AG09309 (cell line): ENCODE measurements at places on chromosomes 2 and 18.

GRCh38 chr2:170747921-170748320, 22.3 kb upstream of the ERICH2 start:
- DNase-seq = no peak

- DNase-seq = no peak
Observed at GRCh38 chr18:13054336-13054735, 63.2 kb downstream of the CEP192 start.

GRCh38 chr2:48279344-48280090, 250.4 kb upstream of the STON1 start:
- no peak for DNase-seq

DNA sequence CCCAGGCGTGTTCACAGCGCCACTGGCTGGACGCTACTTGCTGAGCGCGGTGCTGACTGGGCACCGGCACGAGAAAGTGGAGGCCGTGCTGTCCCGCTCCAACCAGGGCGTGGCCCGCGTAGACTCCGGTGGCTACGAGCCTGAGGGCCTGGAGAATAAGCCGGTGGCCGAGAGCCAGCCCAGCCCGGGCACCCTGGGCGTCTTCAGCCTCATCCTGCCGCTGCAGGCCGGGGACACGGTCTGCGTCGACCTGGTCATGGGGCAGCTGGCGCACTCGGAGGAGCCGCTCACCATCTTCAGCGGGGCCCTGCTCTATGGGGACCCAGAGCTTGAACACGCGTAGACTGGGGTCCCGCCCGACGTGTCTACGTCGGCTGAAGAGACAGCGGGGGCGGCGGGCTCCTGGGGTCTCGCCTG, 891 bp upstream of the KHK start:
- no peak for DNase-seq

- no peak for DNase-seq
Observed at GRCh38 chr2:208491641-208492040, 85.0 kb downstream of the PTH2R start.

DNA sequence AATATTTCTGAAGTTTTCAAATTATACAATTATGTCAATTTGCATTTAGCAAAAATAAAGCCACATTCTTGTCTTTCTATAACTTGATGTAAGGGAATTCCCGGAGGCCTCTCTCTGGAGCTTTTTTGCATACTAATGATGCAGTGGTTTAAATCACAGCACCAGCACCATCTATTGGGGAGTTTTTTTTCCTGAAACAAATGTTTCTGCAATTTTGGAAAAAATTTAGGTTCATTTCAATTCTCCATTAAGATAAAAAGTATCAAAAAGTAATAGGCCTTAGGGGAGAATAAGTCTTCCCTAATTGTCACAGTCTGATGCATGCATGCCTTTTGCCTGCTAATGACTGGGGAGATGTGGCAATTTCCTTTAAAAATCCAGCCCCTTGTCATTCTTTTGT, 13.5 kb downstream of the CBLN2 start:
- no peak for DNase-seq

- DNase-seq = no peak
Observed at GRCh38 chr18:420661-421246, 79.7 kb downstream of the COLEC12 start.

DNA sequence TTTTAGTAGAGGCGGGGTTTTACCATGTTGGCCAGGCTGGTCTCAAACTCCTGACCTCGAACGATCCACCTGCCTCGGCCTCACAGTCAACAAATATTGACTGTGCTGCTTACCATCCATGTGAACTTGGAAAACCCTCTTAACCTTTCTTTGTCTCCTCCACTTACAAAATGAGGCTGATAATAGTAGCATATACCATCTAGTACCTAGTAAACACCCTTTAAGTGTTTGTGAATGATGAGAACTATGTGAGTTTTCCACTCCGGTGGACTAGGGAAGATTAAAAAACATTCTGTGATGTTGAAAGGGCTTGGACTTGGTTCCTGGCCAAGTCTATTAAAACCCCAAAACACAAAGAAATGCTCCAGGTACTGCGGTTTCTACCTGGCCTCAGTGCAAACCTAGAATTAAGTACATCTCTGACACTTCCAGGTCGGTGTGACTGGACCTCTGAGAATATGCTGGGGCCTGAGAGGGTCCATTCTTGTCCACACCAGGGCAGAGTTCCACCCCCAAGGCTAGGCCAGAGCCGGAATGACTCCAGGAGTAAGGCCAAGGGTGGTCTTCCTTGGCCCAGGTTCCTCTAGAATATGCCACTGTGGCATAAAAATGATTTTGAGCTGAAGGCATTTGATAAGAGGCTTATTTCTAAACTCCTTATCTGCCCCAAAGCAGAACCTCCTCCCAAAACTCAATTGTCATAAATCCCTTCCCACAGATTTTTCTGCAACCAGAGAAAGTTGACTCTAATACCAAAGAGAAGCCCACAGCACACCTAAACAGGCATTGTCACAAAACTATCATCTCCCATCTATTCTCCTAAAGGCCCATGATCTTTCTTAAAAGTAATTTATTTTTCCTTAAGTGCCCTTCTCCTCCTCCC, 217.5 kb downstream of the TGIF1 start:
- DNase-seq = no peak

- no peak for DNase-seq
Observed at GRCh38 chr18:57436191-57436964, 1.2 kb downstream of the ONECUT2 start.

DNA sequence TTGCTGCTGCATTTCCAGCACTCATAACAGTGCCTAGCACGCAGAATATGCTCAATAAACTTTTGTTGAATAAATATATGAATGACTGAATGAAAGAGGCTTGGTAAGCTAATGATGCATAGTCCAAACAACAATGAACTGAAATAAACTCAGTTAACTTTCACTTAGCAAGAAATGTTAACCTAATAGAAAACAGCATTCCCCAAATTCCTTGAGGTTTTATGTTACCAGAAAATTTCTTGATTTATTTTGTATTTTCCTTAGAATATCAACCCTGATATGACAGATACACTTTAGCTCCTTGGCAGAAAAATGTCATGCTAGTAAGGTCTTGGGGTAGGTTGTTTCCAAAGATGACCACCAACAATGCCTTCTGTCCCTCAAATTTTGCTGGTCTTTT, 217.4 kb downstream of the KCNE4 start:
- DNase-seq = no peak
